ENCODE measurements at places on chromosomes 6 and 20. TPM values are rescaled to one million over a fixed set of nuclear protein-coding genes. Genes with fewer than 3 reads are reported as not detected.

The XKR7 gene
- total RNA-seq = 0.12 TPM

The KCNK16 gene
- not detected for total RNA-seq

The DEFB116 gene
- total RNA-seq = not detected

The IL17F gene
- not detected for total RNA-seq

The RFX6 gene
- total RNA-seq = not detected

The CCM2L gene
- 2.1 TPM for total RNA-seq

The NKX2-4 gene
- total RNA-seq = 3.8 TPM

The PPP1R3G gene
- 0.18 TPM for total RNA-seq

The SLX4IP gene
- total RNA-seq = 3.1 TPM

The TSHZ2 gene
- 1.3 TPM for total RNA-seq

The MYBL2 gene
- total RNA-seq = 48.8 TPM

The OARD1 gene
- total RNA-seq = 29.0 TPM

The CTCFL gene
- 0.06 TPM for total RNA-seq

The GMEB2 gene
- 6.2 TPM for total RNA-seq

The SS18L1 gene
- total RNA-seq = 10.3 TPM

The SOX18 gene
- not detected for total RNA-seq

The CRISP3 gene
- total RNA-seq = not detected

The RAMACL gene
- total RNA-seq = 0.34 TPM

The SAMD5 gene
- 2.7 TPM for total RNA-seq

The CAGE1 gene
- total RNA-seq = 0.11 TPM

The FAM83C gene
- total RNA-seq = not detected

The TMC2 gene
- total RNA-seq = not detected

The TUBB2A gene
- total RNA-seq = 145 TPM

Data from Daoy (cell line).